ENCODE measurements at places on chromosomes 2 and 18.

- peak; percentile 37 for DNase-seq
These were observed 61.3 kb downstream of the EFEMP1 start for GRCh38 chr2:55862246-55862645.

GRCh38 chr2:9221223-9221622 is 14.6 kb downstream of the ASAP2 start:
- no peak for DNase-seq

DNA sequence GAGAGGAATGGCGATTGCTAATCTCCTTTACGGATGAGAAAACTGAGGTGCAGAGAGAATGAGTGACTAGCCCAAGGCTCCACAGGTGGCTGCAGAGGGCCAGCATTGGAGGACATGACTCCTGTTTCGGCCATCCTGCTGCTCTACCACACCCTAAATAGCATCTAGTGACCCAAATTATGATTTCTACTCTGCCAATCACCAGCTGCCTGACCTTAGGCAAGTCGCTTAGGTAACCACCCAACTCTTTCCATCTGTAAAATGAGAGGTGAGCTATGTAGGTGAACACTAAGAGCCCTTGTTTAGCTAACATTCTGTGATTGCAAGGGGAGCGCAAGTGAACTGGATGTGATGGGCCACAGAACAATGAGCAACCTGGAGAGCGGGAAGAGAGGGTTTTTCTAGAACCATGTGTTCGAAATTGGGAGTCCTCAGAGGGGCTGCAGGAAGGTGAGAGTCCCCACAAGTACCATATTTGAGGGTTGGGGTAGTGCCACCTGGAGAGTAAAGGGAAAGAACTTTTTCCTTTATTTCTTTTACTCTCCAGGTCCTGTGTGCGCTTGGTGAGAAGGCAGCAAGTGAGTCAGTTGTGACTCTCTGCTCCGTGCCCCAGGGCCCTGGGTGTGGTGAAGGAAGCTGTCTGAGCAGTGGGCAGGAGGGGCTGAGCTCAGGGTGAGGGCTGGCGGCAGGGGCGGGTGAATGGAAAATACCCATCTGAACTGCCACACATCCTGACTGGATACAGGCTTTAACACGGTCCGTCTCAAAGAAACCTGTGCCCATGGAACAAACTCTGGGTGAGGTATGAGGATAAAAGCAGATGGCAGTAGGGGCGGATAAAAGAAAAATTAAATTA is 2.4 kb downstream of the CYP27C1 start:
- no peak for DNase-seq

DNA sequence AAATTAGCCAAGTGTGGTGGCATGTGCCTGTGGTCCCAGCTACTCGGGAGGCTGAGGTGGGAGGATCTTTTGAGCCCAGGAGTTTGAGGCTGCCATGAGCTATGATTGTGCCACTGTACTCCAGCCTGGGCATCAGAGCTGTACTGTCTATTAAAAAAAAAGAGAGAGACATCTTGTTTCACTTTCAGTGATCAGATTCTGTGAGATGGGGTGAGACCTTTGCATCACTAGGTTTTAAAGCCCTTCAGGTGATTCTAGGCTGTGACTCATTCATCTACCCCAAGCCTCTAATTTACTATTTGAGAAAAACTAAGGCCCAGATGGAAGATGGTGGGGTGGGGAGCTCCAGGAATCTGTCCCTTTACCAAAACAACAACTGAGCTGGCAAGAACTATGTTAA is 7.1 kb downstream of the C2orf92 start:
- DNase-seq = no peak

GRCh38 chr18:4270016-4270415 is 185.1 kb downstream of the DLGAP1 start:
- DNase-seq = no peak

GRCh38 chr2:99692785-99693184 is 203.0 kb upstream of the REV1 start:
- DNase-seq = no peak

GRCh38 chr2:199693861-199694260 is 157.1 kb downstream of the FTCDNL1 start:
- DNase-seq = no peak

GRCh38 chr2:215019521-215020145 is 118.8 kb downstream of the ABCA12 start:
- DNase-seq = no peak

DNA sequence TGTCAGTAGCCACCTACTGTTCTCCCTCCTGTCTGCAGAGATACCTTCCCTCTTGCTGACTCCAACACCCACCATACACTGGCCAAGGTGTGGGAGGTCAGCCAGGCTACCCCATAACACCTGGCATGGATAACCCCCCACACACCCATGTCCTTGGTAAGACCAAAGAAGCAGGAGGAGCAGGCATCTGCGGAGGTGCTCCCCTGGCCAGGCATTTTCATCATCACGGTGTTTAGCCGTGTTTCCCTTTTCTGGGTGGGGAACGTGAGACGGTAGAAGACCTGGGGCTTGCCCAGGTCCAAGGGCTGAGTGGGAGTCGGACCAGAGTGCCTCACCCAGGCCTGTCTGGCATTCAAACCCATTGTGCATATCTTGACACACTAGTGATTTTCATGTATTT is 150.3 kb downstream of the SMAD7 start:
- no peak for DNase-seq

DNA sequence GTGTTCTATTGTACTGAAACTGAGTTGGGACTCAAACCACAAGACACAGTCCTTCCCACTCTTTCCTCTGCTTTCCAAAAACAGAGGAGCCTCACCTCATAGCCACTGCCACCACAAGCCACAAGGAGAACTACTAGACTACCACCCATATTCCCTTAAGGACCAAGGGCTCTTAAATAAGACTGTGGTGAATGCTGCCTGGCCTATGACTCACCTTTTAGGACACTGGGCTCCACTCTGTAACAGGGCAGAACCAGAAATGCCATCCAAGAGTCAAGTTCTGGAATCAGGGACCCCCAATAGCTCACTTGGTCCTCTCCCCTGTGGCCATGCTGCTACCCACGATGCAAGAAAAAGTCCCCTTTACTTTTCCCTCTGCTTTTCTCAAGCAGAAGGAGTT is 851.4 kb downstream of the BCL11A start:
- no peak for DNase-seq

DNA sequence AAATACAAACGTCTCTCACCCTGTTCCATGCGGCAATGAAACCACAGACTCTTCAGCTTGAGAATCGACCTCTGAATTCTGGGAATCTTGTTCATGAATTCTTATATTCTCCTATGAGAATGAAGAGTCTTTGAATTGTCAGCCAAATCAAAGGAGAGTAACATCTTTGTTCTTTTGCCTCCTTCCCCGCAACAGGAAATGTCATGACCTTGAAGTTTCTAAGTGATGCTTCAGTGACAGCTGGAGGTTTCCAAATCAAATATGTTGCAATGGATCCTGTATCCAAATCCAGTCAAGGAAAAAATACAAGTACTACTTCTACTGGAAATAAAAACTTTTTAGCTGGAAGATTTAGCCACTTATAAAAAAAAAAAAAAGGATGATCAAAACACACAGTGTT is 21.8 kb downstream of the TNFAIP6 start:
- DNase-seq = no peak

DNA sequence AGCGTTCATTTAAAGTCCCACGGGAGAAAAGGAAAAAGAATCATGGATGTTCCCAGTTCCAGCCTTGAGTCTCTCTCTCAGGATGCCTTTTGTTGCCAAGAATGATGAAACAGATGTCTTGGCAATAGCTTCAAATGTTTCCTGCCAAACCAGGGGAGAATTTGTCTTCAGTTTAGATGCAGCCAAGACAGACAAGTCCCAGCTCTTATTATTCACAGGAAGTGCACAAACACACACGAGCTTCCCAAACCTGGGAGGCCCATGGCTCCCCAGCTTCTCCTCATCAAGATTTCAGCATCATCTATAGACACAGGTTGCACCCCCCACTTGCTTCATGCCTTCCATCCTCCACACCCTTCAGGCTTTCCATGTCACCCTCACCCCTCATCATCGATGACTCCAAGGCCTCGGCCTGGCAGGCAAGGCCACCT is 45.9 kb downstream of the HS1BP3 start:
- DNase-seq = no peak

DNA sequence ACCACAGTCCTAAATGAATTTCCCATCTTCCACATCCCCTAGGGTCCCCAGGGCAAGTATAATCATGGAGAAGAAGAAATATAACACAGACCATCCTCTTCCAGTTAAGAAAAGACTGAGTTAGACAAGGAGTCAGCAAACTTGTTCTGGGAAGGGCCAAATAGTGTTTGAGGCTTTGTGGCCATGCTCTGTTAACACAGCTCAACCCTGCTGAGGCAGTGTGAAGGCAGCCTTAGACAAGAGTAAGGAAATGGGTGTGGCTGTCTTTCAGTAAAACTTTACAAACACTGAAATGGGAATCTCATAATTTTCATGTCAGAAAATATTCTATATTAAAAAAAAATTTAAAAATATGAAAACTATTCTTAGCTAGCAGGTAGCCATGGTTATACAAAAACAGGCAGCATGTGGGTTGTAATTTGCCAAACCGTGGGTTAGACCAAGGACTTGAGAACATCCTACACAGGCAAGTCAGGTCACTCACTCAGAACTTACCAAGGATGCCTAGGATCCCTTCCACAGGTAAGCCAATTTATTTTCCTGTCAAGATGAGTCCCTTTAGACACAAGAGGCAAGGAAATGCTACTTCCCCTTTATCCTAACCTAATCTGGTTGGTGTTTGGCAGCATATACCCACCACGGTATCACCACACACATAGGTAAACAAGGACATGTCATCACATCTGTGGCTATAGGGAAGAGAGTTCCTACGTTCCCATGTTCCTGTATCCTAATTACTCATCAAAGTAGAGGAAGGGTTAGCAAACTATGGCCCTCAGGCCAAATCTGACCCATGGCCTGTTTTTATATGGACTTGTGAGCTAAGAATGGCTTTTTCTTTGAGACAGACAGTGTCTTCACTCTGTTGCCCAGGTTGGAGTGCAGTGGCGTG is 31.9 kb downstream of the C2orf74 start:
- no peak for DNase-seq

DNA sequence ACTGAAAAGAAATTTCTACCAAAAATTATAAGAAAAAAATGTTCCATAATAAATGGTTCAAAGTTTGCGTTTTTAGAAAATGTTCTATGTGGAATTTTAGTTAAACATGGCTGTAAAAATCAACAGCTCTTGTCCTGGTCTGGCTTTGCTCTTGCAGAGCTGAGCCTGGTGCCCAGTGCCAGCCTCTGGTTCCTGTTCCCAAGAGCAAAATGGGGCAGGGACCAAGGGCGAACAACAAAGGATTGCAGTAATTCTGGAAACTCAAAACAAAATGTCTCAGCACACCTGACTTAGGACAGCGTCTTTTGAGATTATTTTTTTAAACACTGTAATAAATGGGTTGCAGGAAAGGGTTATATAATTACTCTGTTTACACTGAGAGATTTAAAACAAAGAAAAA is 174.7 kb downstream of the ANAPC1 start:
- no peak for DNase-seq

- no peak for DNase-seq
These were observed 381.4 kb downstream of the RAD51AP2 start for GRCh38 chr2:17136877-17137276.

DNA sequence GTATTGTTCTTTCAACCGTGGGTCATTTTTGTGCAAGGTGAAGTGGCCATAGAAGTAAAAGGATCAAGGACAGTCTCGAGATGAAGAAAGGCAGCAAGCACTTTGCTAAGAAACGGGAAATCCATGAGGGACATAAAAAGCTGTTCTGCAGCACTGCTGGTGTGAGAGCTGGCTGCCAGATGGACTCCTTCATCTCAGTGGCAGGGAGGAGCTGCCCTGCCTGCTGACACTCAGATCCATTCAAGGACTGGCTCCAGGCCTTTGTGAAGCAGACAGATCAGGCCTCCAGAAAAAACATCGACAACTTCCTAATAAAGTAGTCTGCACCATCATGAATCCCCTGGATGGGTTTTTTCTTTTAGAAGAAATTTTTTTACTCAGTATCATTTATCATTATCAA is 29.5 kb downstream of the RMC1 start:
- no peak for DNase-seq

All from suppressor macrophage treated with lipopolysaccharide for 4 hours (primary cell).